ENCODE measurements at places on chromosomes 12 and 14.
A peak's percentile ranks its signal among the peaks of the same experiment; 100 is the strongest.

- DNase-seq, result no peak
These were observed 2.6 kb upstream of the LGMN start for GRCh38 chr14:92750994-92751400.

- DNase-seq, result no peak
These were observed 51.7 kb upstream of the CORO1C start for GRCh38 chr12:108782971-108783370.

DNA sequence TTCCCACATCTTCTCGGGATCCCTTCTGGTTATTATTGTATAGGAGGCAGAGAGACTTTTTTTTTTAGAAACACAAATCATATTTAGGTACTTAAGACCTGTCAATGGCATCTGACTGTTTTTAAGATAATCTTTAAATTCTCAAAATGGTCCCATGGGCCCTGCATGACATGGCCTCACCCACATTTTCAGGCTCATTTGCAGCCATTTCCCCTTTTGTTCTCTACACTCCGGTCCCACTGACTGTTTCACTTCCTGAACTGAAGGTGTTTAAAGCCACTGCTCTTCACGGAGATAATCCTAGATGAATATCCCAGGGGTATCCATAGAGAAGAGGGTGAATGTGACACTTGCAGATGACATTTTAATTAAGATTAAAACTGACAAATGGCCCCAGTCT lies 12.3 kb upstream of the C12orf71 start:
- peak; percentile 16 for DNase-seq

DNA sequence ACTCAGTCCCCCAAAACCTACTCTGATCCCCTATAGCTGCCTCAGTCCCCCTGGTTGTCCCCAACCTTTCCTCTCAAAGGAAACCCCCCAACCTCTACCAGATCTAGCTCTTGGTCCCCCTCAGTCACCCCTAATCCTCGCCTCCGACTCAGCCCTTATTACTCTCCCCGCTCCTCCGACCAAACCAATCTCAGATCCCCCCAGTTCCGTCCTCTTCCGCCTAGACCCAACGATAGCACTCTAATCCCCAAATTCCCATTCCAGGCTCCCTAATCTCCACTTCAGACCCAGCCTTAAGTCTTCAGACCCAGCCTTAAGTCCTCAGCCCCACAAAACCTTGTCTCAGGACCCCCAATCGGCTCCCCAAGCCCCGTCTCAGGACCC lies 612 bp downstream of the VPS37B start:
- no peak for DNase-seq

GRCh38 chr12:87304406-87304805 lies 724.8 kb downstream of the C12orf50 start:
- peak; percentile 15 for DNase-seq
